ENCODE measurements at places on chromosomes 13 and 19.

GRCh38 chr13:110293037-110293436 lies 13.9 kb downstream of the COL4A1 start:
- no peak overlapping the region for H3K27ac ChIP-seq
- no peaks in the 10 kb centered on the region for H3K27me3 ChIP-seq
- DNase-seq = no peak
- H3K4me1 ChIP-seq = peaks cover 46% of the 10 kb centered on the region
- H3K4me3 ChIP-seq = no peak overlapping the region
- H3K36me3 ChIP-seq = no peaks in the 10 kb centered on the region

- no peak for DNase-seq
- no peak overlapping the region for H3K4me3 ChIP-seq
- H3K4me1 ChIP-seq = no peaks in the 10 kb centered on the region
- no peaks in the 10 kb centered on the region for H3K36me3 ChIP-seq
- no peak overlapping the region for H3K27ac ChIP-seq
- H3K27me3 ChIP-seq = no peaks in the 10 kb centered on the region
These were observed 550.7 kb upstream of the SLITRK5 start for GRCh38 chr13:87120476-87120875.

- H3K4me3 ChIP-seq = peak within 1 kb of the TSS; percentile 42
- peak within 1 kb of the TSS; percentile 88 for H3K27ac ChIP-seq
- peaks cover 4% of the 10 kb centered on the region for H3K36me3 ChIP-seq
- H3K4me1 ChIP-seq = peaks cover 38% of the 10 kb centered on the region
- no peaks in the 10 kb centered on the region for H3K27me3 ChIP-seq
These were observed at the start of gene PRRG2 for GRCh38 chr19:49581007-49581508. Gene PRRG2 (plus strand): TSS chr19:49581316. CDS start chr19:49583220, 1,904 bp downstream.

DNA sequence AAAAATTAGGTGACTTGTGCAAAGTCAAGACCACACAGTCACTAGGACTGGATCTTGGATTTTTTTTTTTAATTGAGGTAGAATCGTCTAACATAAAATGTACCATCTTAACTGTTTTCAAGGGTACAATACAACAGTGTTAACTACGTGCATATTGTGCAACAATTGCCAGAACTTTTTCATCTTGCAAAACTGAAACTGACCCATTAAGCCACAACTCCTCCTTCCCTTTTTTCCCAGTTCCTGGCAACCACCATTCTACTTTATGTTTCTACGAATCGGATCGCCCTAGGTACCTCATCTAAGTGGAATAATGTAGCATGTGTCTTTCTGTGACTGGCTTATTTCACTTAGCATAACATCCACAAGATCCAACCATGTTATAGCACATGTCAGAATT lies 37.5 kb upstream of the POMP start:
- H3K27me3 ChIP-seq = no peaks in the 10 kb centered on the region
- no peak overlapping the region for H3K4me3 ChIP-seq
- peaks cover 5% of the 10 kb centered on the region for H3K4me1 ChIP-seq
- no peaks in the 10 kb centered on the region for H3K36me3 ChIP-seq

GRCh38 chr13:42068886-42069285 lies 20.4 kb downstream of the DGKH start:
- H3K4me3 ChIP-seq = no peak overlapping the region
- no peak for DNase-seq

DNA sequence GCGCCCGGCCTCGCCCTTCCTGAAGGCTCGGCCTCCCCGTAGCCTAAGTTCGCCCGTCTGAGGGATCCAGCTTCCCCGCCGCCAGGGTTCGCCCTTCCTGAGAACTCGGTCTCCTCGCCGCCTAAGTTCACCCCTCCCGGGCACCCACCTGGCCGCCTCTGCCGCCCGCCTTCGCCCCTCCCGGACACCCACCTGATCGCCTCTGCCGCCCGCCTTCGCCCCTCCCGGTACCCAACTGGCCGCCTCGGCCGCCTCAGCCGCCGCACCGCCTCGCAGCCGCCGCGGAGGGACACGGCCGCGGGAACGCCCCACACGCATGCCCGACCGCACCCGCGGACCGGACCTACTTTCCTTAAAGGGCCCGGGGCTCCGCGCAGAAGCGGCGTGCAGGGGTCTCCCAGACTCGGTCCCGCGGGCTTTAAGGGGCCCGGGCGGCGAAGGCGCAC lies at the start of gene MOB3A:
TSS of gene MOB3A (minus strand) at position 293 of the 446 bp plus-strand sequence. CDS start 17,766 bp downstream, outside the sequence.
- H3K27ac ChIP-seq = peak within 1 kb of the TSS; percentile 91
- DNase-seq = peak; percentile 79
- H3K36me3 ChIP-seq = no peaks in the 10 kb centered on the region
- peak within 1 kb of the TSS; percentile 93 for H3K4me3 ChIP-seq
- H3K27me3 ChIP-seq = no peaks in the 10 kb centered on the region

GRCh38 chr13:19607523-19608078 lies 25.9 kb upstream of the MPHOSPH8 start:
- no peak overlapping the region for H3K4me3 ChIP-seq
- no peak overlapping the region for H3K27ac ChIP-seq
- H3K27me3 ChIP-seq = no peaks in the 10 kb centered on the region
- no peaks in the 10 kb centered on the region for H3K36me3 ChIP-seq

DNA sequence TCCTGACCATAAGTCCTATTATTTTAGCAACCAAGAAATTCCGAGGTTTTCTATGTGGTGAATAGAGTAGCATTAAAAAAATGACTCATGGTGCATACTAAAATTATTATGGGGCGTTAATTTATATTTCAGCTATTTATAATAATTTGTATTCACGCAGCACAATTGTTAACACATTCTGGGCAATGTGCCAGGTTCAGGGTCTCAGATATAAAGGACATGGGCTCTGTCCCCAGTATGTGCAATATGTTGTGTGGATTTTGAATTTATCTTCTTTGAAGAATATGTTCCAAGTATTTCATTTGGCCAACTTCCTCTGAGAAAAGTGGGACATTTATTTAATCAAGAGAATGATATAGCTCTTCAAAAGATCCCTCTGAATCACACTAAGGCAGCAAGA lies 1434.7 kb upstream of the PRR20A start:
- H3K36me3 ChIP-seq = no peaks in the 10 kb centered on the region
- no peaks in the 10 kb centered on the region for H3K27me3 ChIP-seq
- H3K4me1 ChIP-seq = no peaks in the 10 kb centered on the region
- no peak for DNase-seq
- no peak overlapping the region for H3K4me3 ChIP-seq

All from tibial nerve (tissue), 4 donors.